IPS-NIHi11 (cell line): ENCODE measurements at places on chromosomes 3 and 15.
A peak's percentile ranks its signal among the peaks of the same experiment; 100 is the strongest.

- no peak for DNase-seq
These were observed 615.7 kb upstream of the UBE2E2 start for GRCh38 chr3:22587446-22587845.

- DNase-seq, result peak; percentile 82
These were observed 151.4 kb downstream of the FBLN2 start for GRCh38 chr3:13700362-13700761.

GRCh38 chr3:55859305-55859704 is 372.2 kb upstream of the WNT5A start:
- DNase-seq, result no peak

- DNase-seq, result peak; percentile 66
These were observed 3.9 kb downstream of the MST1R start for GRCh38 chr3:49899815-49900214.

DNA sequence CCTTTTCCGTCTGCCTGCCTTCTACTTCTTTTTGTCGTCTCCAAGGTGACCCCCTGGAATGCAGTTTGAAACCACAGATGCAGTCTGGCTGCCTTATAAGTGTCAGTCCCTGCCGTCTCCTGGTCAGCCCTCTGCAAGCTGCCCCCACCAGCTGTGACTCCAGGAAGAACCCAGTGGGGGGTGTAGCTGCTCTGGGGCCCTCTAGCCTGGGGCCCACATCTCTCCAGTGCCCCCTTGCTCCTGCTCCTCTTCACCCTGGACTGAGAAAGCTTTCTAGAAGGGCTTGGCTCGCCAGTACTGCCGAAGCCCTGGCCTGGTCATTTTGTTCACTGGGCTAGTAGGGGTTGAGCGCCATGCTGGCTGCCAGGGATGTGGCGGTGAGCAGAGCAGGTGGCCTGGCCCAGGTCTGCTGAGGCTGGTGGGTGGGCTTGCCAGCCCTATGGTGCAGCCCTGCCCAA is 21.3 kb downstream of the SYNM start:
- DNase-seq, result no peak

GRCh38 chr3:90184861-90185260 is 1077.4 kb downstream of the EPHA3 start:
- DNase-seq, result no peak

DNA sequence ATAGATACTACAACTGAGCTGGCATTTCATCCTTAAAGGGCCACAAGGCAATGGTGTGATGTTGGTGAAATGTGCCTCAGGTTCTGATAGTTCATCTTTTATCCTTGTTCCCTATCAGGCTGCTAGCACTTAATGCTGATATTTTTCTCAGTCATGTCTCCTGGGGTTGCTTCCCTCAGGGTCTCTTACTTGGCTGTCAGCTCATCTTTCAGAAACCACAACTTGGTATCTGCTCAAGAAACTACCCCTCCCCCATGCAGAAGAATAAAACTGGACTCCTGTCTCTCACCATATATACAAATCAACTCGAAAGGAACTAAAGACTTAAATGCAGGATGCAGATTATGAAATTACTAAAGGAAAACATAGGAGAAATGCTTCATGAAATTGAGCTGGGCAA is 308.1 kb downstream of the CHST2 start:
- no peak for DNase-seq

- DNase-seq, result no peak
These were observed 57.6 kb upstream of the TNFSF10 start for GRCh38 chr3:172580680-172581401.

DNA sequence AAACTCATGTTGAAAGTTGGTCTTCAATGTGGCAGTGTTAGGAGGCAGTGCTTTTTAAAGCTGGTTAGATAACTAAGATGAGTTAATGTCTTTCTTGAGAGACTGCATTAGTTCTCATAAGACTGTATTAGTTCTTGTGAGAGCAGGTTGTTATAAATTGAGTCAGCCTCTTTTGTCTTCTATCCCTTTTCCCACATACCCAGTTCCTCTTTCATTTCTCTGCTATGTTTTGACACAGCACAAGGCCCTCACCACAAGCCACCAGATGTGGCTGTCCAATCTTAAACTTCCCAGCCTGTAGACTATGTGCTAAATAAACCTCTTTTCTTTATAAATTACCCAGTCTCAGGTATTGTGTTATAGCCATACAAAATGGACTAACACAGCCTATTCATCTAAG is 94.6 kb upstream of the SNTN start:
- DNase-seq, result no peak

GRCh38 chr15:86685263-86685662 is 605.6 kb downstream of the AGBL1 start:
- no peak for DNase-seq

- no peak for DNase-seq
These were observed 147.6 kb downstream of the TIGIT start for GRCh38 chr3:114441386-114441785.

DNA sequence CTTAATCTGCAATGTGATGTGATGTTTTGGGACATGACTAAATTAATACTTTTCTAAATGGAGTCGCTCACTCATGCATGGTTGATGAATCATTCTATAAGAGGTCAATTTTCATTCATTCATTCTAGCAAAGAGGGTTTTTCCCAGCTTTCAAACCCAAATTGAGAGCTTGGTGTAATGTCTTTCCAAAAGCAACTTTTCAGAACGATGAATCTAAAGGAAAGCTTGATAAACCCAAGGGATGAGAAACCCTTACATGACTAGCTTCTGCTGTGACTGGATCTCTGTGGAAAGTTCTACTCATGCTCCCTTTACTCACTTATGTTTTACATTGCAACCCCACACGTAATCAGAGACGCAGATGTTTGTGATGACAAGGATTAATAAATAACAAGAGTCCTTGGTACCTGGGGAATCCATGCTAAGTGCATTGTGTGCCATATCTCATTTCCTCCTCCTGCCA is 47.7 kb downstream of the PDZRN3 start:
- DNase-seq, result no peak

GRCh38 chr3:163261618-163262017 is 1765.0 kb downstream of the OTOL1 start:
- DNase-seq, result no peak

DNA sequence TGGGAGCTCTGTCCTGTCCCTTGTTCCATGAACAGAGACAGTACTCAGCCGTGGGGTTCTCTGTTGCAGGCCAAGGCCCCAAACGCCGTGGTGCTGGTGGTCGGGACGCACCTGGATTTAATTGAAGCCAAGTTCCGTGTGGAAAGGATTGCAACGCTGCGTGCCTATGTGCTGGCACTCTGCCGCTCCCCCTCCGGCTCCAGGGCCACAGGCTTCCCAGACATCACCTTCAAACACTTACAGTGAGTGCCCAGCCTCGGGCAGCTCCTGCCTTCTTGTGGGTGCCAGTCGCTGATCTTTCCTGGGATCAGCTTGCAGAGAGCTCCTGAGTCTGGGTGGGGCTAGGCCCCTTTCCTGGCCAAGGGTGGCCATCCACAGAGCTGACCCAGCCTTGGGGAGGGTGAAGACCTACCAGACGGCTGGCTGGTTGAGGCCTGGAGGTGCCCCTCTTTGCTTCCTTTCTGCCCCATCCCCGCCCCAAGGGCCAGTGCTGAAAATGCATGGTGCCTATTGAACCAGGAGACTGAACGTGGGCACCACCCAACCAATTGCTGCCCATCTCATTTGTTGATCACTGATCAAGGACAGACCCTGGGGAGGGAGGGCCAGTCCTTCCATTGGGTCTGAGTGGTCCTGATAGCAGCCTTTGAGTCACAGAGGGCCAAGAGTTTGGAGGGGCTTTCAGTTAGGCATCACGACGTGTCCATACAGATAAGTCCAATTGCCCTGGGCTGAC is 106.9 kb downstream of the LRRK1 start:
- no peak for DNase-seq

DNA sequence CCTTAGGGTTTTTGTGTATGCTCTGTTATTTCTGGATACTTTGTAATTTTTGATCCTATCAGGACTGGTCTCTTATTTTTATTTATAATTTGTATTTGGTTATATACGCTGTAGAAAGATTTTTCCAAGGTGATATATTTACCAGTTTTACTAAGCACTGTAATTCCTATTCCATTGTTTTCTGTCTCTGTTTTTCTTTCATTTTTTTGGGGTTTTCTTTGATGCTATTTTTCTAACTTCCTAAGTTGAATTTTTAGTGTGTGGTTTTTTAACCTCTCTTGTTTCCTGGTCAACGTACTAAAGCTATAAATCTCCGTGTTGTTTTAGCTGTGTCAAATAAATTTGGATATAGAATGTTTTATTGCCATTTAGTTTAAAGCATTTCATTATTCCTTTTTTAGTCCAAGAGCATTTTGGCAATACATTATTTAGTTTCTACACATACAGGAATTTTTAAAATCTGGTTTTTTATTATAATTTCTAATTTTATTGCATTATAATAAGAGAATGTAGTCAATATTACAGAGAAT is 128.1 kb upstream of the THRB start:
- no peak for DNase-seq

DNA sequence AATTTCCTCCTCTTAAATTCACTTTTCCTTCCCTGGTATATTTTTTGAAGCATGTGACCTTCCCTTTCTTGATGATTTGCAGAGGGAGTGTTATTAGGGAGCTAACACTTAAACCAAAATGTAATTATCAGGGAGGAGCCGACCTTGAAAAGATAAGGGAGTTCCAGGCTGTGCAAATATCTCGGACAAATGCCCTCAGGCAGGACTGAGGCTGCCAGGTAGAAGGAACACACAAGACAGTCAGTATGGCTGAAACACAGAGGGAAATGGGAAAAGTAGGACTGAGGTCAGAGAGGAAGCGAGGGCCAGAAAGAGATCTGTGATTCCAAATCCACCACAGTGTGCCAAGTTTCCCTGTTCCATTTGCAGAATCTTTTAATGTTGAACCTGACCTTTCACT is 221.0 kb downstream of the CNTN3 start:
- DNase-seq, result no peak

GRCh38 chr3:133295199-133295901 is 104.5 kb upstream of the BFSP2 start:
- DNase-seq, result peak; percentile 38

DNA sequence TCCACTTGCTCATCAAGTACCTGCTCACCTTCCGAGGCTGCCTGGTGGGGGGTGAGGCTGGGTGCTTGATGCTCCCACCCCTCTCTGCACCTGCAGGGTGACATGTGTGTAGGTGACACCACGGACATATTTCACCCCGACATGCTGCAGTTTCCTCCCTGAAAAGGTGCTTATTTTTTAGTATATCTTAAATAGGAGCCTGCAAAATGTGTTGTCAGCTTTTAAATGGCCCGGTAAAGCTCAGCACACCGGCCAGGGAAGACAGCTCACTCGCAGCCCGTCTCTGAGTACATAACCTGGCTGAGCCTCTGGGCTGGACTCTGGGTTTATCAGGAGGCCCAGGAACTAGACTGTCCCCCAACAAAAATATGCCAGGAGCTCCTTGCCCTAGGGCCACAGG is 89.3 kb upstream of the LINGO1 start:
- DNase-seq, result no peak

- no peak for DNase-seq
These were observed 20.4 kb downstream of the XPC start for GRCh38 chr3:14157951-14158350.

GRCh38 chr15:61182946-61183345 is 46.2 kb downstream of the RORA start:
- DNase-seq, result no peak

- DNase-seq, result no peak
These were observed 114.4 kb upstream of the TSPAN3 start for GRCh38 chr15:77185242-77185785.

- DNase-seq, result peak; percentile 56
These were observed 10.9 kb downstream of the SEMA7A start for GRCh38 chr15:74422652-74423430.

- no peak for DNase-seq
These were observed 29.6 kb downstream of the DCLK3 start for GRCh38 chr3:36734742-36735141.

GRCh38 chr3:24937780-24938179 is 443.1 kb upstream of the THRB start:
- no peak for DNase-seq
